ENCODE measurements at places on chromosomes 5 and 9. TPM values are rescaled to one million over a fixed set of nuclear protein-coding genes. Genes with fewer than 3 reads are reported as not detected.
A peak's percentile ranks its signal among the peaks of the same experiment; 100 is the strongest.

GRCh38 chr5:129069292-129069691 lies 25.3 kb upstream of the ISOC1 start:
- no peak for DNase-seq

- DNase-seq = no peak
These were observed 319.2 kb downstream of the SLCO4C1 start for GRCh38 chr5:101976933-101977332.

Gene RNF183
- not detected for total RNA-seq

- no peak for DNase-seq
These were observed 165.5 kb downstream of the PBX3 start for GRCh38 chr9:125912667-125913066.

DNA sequence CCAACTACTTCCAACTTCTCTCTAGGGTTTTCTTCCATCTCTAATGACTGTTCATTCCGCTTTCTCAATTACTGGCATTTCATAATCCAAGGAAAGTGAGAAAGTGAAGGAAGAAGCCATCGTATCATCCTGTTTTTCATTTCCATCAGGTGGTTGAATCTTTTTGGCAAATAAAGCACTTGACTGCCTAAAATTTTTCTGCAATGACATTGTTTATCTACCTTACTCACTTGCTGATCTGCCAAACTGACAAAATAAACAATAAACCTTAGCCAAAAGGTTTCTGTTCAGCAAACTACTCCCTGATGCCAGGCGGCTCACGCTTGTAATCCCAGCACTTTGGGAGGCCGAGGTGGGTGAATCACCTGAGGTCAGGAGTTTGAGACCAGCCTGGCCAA lies 18.4 kb downstream of the FNBP1 start:
- DNase-seq = no peak

GRCh38 chr5:143379606-143380005 lies 23.9 kb downstream of the NR3C1 start:
- no peak for DNase-seq

Gene POLE3
- total RNA-seq = 55.5 TPM

Gene ELAVL2
- total RNA-seq = not detected

DNA sequence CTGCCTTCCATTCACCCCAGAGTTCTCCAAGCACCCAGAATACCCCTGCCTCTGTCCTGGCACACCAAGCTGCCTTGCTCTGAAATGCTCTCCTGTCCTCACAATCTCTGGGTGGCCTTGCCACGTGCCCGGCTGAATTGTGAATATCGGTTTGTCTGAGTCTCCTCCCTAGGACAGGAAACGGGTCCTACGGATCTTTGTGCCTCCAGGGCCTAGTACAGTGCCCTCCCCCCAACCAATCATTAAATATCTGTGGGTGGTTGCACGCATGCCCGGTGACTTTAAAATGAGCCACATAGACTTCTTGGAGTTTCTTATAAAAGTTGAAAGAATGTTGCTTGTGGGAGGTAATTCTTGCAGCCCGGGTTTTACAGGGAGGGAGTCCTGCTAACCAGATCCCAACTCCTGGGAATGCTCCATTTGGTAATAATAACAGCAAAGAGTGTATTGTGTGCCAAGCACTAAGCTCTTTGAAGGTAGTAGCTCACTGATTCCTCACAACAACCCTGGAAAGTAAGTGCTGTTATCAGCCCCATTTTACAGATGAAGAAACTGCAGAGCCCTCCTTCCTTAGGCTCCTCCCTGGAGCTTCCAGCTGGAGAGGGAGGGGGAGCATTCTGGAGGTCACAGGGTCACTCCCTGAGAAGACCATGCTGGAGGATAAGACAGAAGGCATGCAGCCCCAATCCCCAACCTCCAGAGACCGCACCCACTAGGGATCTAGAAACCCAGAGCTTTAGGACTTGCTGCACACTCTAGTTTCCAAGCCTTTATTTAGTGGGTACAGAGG lies 23.4 kb downstream of the URM1 start:
- no peak for DNase-seq

DNA sequence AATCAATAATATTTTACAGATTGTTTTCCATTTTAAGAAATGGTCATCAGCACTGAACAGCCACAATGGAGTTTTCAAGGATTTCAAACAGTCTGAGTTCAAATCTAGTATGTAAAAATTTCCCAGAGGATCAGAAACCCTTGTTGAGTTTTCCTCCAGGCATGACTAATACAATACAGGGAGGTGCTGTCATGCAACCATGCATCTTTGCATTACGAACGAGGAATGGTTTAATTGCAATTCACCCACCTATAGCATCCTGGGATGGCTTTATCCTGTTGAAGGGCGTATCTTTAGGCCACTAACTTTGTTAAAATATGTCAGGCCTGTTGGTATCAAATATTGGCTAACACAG lies 196.4 kb downstream of the EFNA5 start:
- DNase-seq = no peak

GRCh38 chr9:123407217-123407851 lies 51.3 kb downstream of the CRB2 start:
- DNase-seq = no peak

DNA sequence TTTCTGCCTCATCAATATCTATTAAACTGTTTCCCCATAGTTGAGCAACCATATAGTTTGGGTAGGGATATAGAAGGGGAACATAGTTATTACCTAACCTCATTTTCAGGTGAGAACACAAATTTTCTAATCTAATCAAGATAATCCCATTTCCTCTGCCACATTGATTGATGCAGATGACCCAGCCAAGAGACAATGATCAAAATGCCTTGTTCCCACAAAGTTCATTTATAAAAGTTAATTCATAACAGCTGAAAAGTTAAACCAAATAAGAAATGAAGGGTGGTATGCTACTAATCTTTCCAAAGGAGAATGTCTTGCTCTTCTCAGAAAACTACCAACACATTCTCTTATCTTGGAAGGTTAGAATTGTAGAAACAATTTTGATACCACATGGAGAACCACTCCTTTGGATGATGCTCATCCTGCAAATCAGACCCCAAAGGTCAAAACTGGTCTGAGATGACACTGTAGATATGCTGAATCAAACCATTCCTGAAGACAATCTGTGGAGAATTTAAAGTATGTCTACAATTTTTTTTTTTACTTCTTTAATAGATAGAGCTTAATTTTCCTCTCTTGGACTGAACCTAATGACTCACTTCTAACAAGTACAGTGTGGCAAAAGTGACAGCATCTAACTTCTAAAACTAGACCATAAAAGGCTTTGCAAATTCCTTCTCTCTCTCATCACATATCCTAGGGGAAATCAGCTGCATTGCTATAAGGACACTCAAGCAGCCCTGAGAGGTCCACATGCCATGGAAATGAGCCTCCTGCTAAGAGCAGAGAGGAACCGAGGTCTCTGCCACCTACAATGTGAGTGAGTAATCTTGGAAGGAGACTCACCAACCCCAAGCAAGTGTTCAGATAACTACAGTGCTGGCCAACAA lies 586.7 kb upstream of the TUSC1 start:
- no peak for DNase-seq

Gene IFNA13
- not detected for total RNA-seq

Gene TAF11L5
- total RNA-seq = not detected

GRCh38 chr5:20615888-20616563 lies 628.0 kb upstream of the CDH18 start:
- DNase-seq = no peak

GRCh38 chr5:57549566-57549965 lies 67.0 kb upstream of the ACTBL2 start:
- DNase-seq = no peak

- no peak for DNase-seq
These were observed 17.4 kb downstream of the AMBP start for GRCh38 chr9:114060711-114061110.

DNA sequence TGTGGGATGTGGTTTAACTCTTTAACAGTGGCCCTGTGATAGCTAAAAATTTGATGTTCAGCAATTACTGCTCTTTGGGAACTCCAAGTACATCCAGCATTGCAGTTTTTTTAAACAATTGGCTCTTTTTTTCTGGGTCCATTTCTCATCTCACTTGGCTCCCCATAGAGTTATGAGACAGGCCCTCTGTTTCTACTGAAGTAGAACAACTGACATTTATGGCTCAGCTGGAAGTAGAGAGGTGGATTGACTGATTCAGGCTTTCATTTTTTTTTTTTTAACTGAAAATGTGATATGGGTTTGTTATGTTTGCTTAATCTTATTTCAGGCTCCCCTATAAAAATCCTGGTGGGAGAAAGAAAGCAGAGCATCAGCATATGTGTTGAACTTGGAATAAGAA lies 96.6 kb upstream of the CD180 start:
- DNase-seq = no peak

DNA sequence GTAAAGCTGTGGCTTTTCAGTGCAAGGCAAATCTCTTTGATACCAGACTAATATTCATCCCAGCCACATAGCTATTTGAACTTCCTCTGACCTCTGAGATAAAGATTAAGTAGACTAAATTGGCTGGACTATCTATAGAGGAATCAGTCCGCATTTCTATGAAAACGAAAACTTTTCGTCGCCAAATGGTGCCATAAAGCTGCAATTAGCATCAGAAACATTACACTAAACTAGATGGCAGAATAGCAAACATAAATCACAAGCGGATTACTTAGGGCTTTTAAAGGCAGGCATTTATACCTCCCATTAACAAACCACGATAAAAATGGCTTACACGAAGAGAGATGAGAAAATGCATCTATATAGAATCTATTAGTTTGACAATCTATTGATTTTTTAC lies 1009.7 kb upstream of the CDH6 start:
- DNase-seq = no peak

DNA sequence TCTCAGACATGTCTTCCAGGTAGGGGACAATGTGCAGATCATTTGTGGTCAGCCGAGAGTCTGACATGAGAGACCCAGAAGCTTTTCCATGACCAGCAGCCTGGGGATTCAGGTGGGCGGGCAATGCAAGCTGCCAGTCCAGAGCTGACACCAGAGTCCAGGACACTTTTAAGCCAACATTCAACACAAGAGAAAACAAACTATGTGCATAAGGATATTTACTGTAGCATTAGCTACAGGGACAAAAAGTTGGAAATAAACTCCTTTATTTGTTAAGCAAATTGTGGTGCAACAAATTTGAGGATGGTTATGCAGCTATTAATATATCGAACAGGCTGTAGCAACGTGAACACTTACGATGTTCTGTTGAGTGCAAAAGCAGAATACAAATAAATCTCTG lies 9.9 kb upstream of the RNF130 start:
- DNase-seq = no peak

- DNase-seq = no peak
These were observed 47.0 kb upstream of the HRH2 start for GRCh38 chr5:175610898-175611297.

DNA sequence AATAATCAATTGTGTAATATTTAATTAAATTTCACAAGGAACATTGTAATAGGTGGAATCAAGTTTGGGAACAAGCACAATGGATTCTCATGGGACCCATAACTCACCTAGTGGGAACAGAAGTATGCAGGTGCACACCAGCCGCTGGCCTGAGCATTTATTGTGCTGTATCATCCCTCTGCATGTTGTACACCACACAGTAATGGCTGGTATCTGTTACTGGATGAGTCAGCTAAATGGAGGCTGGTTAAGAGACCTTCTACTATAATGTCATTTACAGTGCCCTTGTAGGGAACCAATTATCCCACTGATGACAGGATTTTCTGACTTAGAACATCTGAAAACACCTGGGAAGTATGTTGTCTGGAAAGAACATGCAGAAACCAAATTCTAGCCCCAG lies 3.2 kb upstream of the MAP3K1 start:
- DNase-seq = no peak

Gene BAG1
- 58.9 TPM for total RNA-seq

- DNase-seq = no peak
These were observed 119.8 kb downstream of the PLPPR1 start for GRCh38 chr9:101148344-101148743.

Gene PDZD2
- total RNA-seq = 0.12 TPM

DNA sequence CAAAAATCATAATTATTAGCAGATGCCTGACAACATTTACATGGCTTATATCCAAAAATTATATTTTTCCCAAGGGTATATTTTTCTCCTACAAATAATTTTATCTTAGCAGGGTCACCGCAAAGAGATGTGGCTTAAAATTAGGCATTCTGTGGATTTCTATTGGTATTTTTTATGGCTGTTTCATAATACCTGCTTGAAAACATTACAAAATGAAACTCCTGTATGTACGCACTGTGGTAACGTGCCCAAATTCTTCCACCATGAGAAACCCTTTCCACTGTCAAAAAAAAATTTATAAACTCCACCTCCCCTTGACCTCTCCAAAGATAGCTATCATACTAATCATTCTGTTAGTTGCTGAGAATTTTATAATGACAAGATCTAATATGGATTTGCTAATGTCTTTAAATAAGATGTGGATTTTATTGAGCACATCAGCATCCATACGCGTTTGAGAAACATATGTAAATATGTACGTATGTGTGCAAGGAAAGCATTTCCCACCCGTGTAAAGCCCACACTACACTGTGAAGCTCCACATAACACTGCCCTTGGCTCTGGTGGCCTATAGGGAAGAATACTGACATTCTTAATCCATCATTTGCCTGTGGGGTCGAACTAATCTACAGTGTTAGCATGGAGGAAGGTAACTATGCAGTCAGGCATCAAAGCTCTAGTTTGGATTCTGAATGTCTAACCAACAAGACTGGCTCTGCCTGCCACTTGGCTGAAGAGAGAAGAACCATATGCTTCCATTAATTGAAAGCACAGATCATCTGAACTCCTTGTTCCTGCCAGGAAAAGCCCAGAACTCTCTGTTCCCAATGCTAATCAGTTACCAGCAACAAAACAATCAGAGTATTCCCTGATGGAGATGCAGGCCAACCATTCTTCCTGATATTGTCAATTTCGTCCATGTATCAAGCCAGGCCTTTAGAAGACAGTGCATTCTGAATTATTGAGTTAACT lies 244.7 kb downstream of the SPOCK1 start:
- no peak for DNase-seq

GRCh38 chr5:163677092-163677491 lies 171.7 kb downstream of the MAT2B start:
- no peak for DNase-seq

Gene ISL1
- not detected for total RNA-seq

DNA sequence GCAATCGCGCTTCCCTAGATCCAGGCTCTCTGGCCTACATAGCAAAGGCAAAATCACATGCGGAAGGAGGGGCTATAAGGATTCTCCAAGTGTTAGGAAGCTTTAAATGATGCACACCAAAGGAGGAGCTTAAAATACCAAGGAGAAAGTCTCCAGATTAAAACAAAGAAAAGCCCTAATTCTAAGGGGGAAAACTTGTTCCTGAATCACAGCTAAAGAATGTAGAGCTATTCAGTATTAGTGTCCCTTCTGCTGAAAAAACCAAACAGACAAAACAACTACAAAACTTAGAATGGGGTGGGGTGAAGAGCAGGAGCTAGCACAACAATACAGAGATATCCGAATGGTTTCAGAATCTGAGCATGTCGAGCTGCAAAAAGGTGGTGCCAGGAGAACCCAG lies 213.7 kb downstream of the DCP2 start:
- no peak for DNase-seq

GRCh38 chr5:14706615-14707021 lies 42.1 kb downstream of the OTULIN start:
- DNase-seq = no peak

- DNase-seq = peak; percentile 4
These were observed 2.4 kb upstream of the TERT start for GRCh38 chr5:1297243-1297642.

Gene PCAT7
- not detected for total RNA-seq
